Inflammatory macrophage (primary cell): ENCODE measurements at places on chromosomes 16 and 17.

DNA sequence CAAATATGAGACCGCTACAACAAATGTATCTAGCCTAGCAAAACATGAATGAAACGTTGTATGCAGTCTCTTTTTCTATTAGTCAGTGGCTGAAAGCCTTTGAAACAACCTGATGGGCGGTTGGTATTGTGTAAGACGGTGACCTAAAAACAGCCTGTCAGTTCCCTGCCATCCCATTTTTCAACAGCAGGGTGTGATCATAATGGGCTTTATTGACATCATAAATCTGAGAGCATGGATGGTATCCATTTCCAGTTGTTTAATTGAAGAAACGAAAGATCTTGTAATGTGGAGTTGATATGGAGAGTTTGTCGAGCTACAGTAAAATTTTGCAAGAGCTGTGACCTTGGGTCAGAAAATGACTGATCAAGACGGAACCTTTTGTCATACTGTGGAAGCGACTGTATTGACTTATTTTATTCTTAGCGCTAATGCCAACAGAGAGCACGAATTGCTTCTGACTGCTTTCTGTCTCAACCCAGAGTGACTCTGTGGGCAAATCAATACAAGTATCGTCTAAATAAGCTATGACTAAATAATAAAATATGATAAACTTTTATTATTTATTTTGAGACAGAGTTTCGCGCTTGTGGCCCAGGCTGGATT, 12.3 kb upstream of the MEIOB start:
- DNase-seq: peak; percentile 69

- DNase-seq: no peak
These were observed 73.0 kb downstream of the PITPNC1 start for GRCh38 chr17:67449845-67450755.

GRCh38 chr17:42848093-42848492, 2.9 kb upstream of the AOC3 start:
- no peak for DNase-seq

DNA sequence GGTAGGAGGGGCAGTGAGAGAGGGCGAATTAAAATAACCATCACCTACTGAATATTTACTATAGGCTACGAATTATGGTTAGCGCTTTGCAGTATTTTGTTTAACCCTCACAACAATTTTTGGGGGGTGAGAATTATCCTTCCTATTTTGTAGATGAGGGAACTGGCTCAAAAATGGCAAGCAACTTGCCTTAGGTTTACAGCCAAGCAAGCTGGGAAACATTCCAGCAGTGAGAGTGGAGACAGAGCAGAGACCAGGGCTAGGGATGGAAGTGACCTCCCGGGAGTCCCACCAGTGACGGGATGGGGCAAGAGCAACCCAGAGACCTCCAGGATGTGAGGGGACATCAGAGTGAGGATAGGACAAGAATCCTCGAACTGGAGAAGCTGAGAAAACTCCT, 352 bp upstream of the VMO1 start:
- DNase-seq: no peak
